Activated CD8-positive, alpha-beta T cell treated with anti-CD3 and anti-CD28 coated beads, Interleukin-2, amount 10 ng/mL, durations not matched to agents 7 days and 5 days (primary cell): ENCODE measurements at places on chromosomes 16 and 17. TPM values are rescaled to one million over a fixed set of nuclear protein-coding genes. Genes with fewer than 3 reads are reported as not detected.

GRCh38 chr17:67449065-67449464, 72.0 kb downstream of the PITPNC1 start:
- peak overlapping the region; percentile 49 for H3K4me3 ChIP-seq
- H3K4me1 ChIP-seq = peaks cover 75% of the 10 kb centered on the region
- H3K36me3 ChIP-seq = peaks cover 60% of the 10 kb centered on the region
- H3K27me3 ChIP-seq = no peaks in the 10 kb centered on the region
- no peak for DNase-seq

The ESRP2 gene
- total RNA-seq = 0.18 TPM

The BTBD17 gene
- not detected for total RNA-seq

GRCh38 chr17:13460261-13461000, 141.3 kb downstream of the HS3ST3A1 start:
- H3K36me3 ChIP-seq = no peaks in the 10 kb centered on the region
- no peaks in the 10 kb centered on the region for H3K4me1 ChIP-seq
- H3K27me3 ChIP-seq = no peaks in the 10 kb centered on the region
- H3K4me3 ChIP-seq = no peak overlapping the region
- DNase-seq = no peak

The ABCA10 gene
- 0.32 TPM for total RNA-seq

- H3K27ac ChIP-seq = peak overlapping the region; percentile 84
- peaks cover 12% of the 10 kb centered on the region for H3K27me3 ChIP-seq
- peaks cover 8% of the 10 kb centered on the region for H3K36me3 ChIP-seq
- peak overlapping the region; percentile 89 for H3K4me3 ChIP-seq
- DNase-seq = peak; percentile 58
- H3K4me1 ChIP-seq = peaks cover 28% of the 10 kb centered on the region
These were observed 901 bp downstream of the CDYL2 start for GRCh38 chr16:80803339-80804055.

DNA sequence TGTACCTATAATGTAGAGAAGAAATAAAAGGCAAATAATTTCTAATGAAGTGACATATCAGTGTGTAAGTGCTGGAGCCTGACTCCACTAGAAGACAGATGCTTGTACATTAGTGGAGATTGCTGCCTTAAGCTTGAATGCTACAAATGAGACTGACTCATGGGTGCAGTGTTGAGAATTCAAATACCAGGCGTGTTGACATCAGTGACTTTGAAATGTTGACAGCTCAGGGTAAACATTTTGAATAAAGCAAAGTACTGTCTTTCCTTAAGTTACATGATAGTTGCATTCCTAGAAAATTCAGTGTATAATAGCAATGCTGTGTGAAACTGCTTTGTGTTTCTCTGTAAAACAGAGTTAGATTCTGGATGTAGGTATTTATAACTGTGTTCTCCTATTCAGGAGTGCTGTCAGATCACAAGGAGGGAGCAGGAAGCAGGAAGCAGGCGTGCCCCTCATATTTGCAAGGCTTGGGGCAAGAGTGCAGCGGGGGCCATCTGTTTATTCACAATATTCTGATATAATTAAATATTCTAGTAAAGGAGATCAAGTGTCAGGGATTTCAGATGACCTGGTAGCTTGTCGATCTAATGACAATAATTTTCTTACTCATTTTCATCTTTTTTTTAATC, 119.0 kb downstream of the SPECC1 start:
- H3K27me3 ChIP-seq = peaks cover 9% of the 10 kb centered on the region
- no peak overlapping the region for H3K27ac ChIP-seq
- no peak overlapping the region for H3K4me3 ChIP-seq
- no peaks in the 10 kb centered on the region for H3K4me1 ChIP-seq

GRCh38 chr16:87698676-87699199, 67.0 kb downstream of the KLHDC4 start:
- H3K36me3 ChIP-seq = peaks cover 33% of the 10 kb centered on the region
- no peak for DNase-seq
- peak overlapping the region; percentile 25 for H3K27ac ChIP-seq

DNA sequence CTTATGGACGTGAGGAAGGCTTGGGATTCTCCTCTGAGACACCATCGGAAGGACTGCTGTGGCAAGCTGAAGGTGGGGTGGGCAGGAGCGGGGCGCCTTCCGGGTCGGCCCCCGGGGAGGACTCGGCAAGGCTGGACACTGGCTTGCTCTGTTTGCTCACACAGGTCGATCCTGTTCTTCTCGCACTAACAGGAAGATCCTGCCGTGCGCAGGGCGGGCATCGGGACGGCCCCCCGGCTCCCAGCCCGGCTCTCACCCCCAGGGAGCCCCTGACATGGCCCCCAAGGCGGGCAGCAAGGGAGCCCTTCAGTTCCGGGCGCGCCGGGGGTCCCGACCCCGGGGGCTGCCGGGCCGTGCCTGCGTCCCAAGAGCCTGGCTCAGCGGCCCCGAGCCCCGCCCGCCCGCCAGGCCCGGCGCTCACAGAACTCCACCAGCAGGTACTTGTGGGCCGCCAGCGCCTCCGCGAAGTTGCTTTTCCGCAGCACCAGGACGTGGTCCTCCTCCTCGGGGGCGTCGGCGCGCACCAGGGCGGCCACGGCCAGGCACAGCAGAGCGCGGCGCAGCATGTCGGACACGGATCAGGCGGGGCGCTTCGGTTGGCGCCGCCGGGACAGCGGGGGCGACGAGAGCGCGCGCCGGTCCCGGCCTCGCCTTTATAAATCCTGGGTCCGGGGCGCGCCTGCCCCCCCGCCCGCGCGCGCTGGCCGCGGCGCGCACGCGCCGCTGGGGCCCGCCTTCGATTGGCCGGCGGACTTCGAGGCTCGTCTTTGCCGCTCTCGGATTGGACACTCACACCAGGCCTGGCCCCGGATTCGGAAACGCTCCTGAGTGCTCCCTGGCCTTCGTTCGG, at the start of gene P4HB:
Gene P4HB, minus strand, starts transcription at position 630 of the 850 bp plus-strand sequence. Its CDS starts 64 bp downstream, at position 566.
- H3K4me3 ChIP-seq = peak within 1 kb of the TSS; percentile 96
- H3K27me3 ChIP-seq = no peaks in the 10 kb centered on the region
- H3K4me1 ChIP-seq = peaks cover 46% of the 10 kb centered on the region
- peaks cover 61% of the 10 kb centered on the region for H3K36me3 ChIP-seq
- peak within 1 kb of the TSS; percentile 99 for H3K27ac ChIP-seq

DNA sequence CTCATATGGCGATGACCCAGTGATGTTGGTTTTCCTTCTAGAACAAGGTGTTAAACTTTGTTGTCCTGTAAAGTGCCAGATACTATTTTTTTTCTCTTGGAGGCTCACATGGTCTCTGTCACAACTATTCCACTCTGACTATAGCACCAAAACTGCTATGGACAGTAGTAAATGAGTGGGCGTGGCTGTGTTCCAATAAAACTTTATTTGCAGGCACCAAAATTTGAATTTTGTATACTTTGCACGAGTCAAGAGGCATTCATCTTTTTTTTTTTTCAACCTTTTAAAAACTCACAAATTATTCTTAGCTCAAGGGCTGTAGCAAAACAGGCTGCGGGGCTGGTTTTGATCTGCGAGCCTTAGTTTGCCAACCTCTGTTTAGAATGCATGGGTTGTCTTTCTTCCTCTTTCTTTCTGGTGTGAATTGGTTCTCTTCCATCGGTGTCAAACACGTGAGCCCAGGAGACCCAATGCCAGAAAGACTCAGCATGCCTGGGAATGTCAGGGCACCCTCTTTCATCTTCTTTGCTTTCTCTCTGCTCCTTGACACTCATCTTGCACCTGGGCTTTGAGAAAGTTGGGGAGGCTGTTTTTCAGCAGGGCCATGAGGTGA, 2.1 kb downstream of the SYT17 start:
- no peak overlapping the region for H3K27ac ChIP-seq
- H3K27me3 ChIP-seq = peaks cover 14% of the 10 kb centered on the region
- H3K4me3 ChIP-seq = no peak overlapping the region
- no peaks in the 10 kb centered on the region for H3K36me3 ChIP-seq

GRCh38 chr16:89173174-89173921, 1.8 kb downstream of the CDH15 start:
- H3K27me3 ChIP-seq = peaks cover 5% of the 10 kb centered on the region
- H3K4me1 ChIP-seq = peaks cover 11% of the 10 kb centered on the region

DNA sequence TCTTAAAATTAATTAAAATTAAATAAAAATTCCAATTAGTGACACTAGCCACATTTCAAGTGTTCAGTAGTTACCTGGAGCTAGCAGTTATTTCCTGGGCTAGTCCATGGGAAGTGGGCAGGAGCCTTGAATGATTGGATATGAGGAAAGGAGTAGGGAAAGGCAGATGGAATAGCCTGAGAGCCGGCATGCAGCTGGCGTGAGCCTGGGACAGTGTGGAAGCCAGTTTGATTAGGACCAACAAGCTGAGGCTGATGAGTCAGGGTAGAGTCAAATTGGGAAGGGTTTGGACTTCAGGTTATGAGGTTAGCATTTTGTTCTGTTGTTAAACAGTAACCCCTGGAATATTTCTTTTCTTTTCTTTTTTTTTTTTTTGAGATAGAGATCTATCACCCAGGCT, 15.3 kb upstream of the GNA13 start:
- no peak for DNase-seq
- H3K27ac ChIP-seq = no peak overlapping the region
- no peak overlapping the region for H3K4me3 ChIP-seq
- H3K27me3 ChIP-seq = peaks cover 8% of the 10 kb centered on the region
- H3K36me3 ChIP-seq = no peaks in the 10 kb centered on the region

- no peak for DNase-seq
- H3K27me3 ChIP-seq = peaks cover 13% of the 10 kb centered on the region
- no peak overlapping the region for H3K4me3 ChIP-seq
- H3K27ac ChIP-seq = no peak overlapping the region
- no peaks in the 10 kb centered on the region for H3K4me1 ChIP-seq
- no peaks in the 10 kb centered on the region for H3K36me3 ChIP-seq
These were observed 502.9 kb downstream of the NPIPA7 start for GRCh38 chr16:16881814-16882213.

The HEATR9 gene
- total RNA-seq = 1.1 TPM

- no peaks in the 10 kb centered on the region for H3K27me3 ChIP-seq
- peak overlapping the region; percentile 83 for H3K27ac ChIP-seq
- peaks cover 49% of the 10 kb centered on the region for H3K4me1 ChIP-seq
- peak; percentile 78 for DNase-seq
- H3K4me3 ChIP-seq = peak overlapping the region; percentile 69
- peaks cover 10% of the 10 kb centered on the region for H3K36me3 ChIP-seq
These were observed 16.7 kb downstream of the RFFL start for GRCh38 chr17:35046740-35047283.

GRCh38 chr16:27458987-27459688, 57.2 kb downstream of the IL21R start:
- H3K36me3 ChIP-seq = peaks cover 39% of the 10 kb centered on the region
- H3K27me3 ChIP-seq = no peaks in the 10 kb centered on the region
- peak overlapping the region; percentile 57 for H3K27ac ChIP-seq

The CCL17 gene
- total RNA-seq = 0.50 TPM
